Keratinocyte (primary cell): ENCODE measurements at places on chromosomes 6 and 20.

GRCh38 chr6:159890201-159890600 is 587 bp upstream of the MAS1 start:
- DNase-seq: no peak

DNA sequence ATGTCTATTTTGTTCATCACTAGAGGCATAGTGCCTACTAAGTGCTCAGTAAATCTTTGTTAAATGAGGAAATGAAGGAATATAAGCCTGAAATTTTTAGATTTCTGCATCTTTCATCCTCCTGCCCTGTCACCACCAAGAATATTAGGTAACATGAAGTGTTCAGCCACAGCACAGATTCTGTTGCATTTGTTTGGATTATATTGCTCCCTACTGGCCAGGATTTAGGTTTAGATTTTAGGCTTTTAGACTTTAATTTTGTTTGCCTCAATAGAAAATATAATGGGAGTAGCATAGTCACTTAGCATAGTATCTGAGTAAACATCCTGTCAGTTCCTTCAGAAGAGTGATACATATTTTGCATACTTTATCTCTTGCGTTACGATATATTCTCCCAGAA is 14.2 kb downstream of the FARS2 start:
- no peak for DNase-seq

GRCh38 chr6:155448668-155449449 is 6.8 kb downstream of the NOX3 start:
- no peak for DNase-seq

- DNase-seq: no peak
These were observed 42.0 kb downstream of the EIF2S2 start for GRCh38 chr20:34070079-34070439.

DNA sequence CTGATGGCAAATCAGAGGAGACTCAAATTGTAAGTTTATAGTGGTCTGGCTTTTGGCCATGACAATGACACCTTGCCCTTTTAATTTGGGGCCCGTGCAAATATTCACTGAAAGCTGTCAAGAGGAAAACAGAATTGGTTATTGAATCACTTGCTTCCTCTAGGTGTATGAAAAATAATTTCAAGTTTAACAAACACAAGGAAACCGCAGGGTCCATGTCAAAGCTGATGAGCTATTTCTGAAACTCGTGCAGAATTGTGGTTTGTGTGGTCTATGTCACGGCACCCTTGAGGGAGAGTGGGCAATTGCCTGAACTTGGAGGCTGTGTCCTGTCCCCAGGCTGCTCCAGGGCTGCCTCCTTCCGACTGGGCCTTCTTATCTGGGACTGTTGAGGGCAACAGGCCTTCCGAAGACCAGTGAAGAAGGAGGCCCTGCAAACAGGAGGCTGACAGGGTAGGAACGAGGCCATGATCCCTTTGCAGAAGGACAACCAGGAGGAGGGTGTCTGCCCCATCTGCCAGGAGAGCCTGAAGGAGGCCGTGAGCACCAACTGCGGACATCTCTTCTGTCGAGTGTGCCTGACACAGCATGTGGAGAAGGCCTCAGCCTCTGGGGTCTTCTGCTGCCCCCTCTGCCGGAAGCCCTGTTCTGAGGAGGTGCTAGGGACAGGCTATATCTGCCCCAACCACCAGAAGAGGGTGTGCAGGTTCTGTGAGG is 788 bp downstream of the TRIM40 start:
- no peak for DNase-seq

- no peak for DNase-seq
These were observed 241.9 kb downstream of the PAX1 start for GRCh38 chr20:21947406-21947805.

- DNase-seq: no peak
These were observed 107.6 kb downstream of the JAG1 start for GRCh38 chr20:10565922-10566897.

DNA sequence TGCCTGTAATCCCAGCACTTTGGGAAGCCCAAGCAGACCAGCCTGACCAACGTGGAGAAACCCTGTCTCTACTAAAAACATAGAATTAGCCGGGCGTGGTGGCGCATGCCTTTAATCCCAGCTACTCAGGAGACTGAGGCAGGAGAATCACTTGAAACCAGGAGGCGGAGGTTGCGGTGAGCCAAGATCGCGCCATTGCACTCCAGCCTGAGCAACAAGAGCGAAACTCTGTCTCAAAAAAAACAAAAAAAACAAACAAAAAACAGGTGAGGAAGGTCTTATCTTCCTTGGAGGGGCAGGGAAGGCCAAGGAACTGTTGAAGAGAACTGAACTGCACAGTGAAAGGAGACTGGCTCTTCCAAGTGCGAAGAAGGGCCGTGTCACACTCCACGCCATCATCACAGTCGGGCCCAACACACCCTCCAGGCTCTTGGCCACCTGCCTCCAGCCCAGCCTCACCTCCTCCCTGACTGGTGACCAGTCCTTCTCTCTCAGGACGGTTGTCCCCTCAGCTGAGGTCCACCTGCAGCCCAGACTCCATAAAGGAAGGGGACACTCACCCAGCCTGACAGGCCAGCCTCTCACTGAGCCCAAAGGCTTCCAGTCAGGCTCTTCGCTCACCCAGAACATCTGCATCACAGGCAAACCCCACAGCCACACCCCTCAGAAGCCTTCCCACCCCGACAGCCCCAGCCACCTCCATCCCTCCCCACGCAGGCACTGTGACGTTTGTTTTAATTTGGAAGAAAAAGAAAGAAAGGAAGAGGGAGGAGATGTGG is 4.1 kb downstream of the ZC3H12D start:
- no peak for DNase-seq

GRCh38 chr6:16163535-16164300 is 34.8 kb downstream of the MYLIP start:
- DNase-seq: no peak

DNA sequence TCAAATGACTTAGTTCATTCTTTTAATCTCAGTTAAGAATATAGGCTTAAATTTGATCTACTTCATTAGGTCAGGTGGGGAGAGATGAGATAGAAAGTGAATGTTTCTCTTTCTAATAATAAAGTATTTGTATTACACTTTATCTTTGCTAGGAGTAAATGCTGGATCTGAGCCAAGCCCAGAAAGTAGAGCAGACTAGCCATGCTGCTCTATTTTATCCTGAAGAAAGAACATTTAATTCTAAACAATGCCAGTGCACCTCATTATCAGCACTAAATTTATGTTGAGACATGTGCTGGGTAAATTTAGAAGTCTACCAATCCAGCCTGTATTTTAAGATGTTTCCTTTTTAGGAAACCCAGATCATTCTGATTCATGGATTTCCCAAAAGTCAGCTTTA is 43.5 kb downstream of the AKIRIN2 start:
- no peak for DNase-seq

- DNase-seq: peak; percentile 28
These were observed 90.9 kb downstream of the SPTLC3 start for GRCh38 chr20:13099676-13100075.

DNA sequence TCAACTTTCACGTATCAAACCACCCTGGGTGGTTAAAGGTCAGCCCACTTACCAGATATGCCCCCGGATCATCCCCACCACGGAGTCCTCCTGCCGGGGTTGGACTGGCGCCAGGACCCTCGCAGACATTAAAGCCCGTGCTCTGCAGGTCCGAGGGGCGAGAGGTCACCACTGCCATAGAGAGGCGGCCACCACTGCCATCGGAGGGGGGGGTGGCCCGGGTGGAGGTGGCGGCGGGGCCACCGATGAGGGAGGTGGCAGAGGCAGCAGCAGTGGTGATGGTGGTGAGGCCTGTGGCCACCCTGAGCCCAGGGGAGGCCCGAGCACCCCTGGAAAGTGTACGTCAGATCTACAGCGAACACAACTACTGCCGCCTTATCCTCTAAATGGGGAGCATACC is 76.3 kb downstream of the ASXL1 start:
- DNase-seq: no peak

DNA sequence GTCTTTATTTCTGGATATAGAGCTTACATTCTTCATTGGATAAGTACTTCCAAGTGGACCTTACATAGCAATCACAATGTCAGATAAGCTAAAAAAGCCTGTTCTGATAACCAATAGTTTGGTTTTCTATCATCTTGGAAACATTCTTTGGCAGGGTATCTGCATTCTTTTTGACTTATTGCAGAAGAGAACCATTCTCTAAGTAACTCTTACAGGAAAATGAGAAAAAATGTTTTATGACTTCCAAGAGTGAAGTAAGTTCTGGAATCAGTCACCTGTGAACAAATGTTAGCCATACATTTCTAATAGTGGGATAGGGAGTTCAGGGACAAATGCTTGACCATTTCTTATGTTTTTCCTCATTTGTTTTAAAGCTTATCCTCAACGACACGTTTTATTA is 564.0 kb downstream of the CD109 start:
- DNase-seq: no peak

DNA sequence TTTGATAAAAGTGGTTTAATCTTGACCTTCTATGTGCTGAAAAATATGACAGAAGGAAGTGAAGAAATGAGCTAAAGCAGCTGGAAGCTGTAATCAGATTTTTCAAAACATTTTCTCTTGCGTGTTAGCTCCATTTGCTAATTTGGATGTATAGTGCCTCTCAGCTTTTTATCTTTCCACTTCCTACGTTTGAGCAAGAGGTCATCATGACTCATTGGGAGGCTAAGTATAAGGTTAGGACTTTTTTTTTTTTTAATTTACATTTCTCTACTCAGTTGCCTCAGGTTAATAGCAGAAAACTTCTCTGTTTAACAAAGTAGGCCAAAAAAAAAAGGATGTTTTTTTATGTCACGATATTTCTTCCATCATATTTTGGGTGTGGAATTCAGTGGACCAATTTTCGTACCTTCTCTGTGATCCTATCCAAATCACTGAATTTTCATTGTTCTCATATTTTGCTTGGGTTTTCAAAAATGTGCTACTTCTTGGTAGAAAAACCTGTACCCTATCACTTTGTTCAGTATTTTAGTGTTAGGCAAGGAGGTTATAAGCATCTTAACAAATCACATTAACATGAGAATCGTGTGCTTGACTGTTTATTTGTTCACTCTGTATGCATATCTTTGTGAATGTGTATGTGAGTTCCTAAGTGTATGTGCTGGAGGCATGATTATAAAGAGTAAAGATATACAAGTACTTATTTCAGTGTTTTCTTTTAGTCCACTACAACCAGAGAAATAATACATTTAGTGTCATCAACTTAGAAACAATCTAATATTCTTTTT is 1028.3 kb upstream of the EYS start:
- no peak for DNase-seq

DNA sequence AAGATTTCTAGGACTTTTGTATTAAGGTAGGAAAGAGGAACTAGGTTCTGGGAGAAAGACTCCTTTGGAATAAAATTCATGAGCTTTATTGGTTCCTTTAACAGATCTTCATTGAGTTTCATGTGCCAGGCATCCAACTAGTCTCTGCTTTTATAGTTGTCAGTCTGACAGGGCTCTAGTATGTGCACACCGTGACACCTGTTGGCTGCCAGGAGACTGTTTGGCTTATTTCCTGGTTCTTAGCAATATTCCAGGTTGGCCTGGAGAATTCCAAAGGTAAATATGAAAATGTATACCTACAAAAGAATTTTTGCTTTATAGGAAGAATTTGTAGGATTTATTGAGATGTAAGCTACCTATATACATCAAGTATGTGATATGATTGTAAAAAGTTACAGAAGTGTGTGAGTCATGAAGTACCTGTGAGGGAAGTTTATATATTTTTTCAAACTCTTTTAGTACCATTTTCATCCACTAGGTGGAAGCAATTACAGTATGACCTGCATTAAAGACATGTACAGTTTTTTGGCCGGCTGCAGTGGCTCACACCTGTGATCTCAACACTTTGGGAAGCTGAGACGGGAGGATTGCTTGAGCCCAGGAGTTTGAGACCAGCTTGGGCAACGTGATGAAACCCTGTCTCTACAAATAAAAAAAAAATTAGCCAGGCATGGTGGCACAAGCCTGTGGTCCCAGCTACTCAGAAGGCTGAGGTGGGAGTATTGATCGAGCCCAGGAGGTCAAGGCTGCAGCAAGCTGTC is 35.2 kb downstream of the NDUFAF5 start:
- peak; percentile 53 for DNase-seq
